ENCODE measurements at places on chromosomes 12 and 14.
A peak's percentile ranks its signal among the peaks of the same experiment; 100 is the strongest.

- DNase-seq, result no peak
These were observed 899 bp upstream of the KCNH3 start for GRCh38 chr12:49537752-49538509.

- DNase-seq, result no peak
These were observed 29.2 kb downstream of the PRKD1 start for GRCh38 chr14:29898470-29898869.

DNA sequence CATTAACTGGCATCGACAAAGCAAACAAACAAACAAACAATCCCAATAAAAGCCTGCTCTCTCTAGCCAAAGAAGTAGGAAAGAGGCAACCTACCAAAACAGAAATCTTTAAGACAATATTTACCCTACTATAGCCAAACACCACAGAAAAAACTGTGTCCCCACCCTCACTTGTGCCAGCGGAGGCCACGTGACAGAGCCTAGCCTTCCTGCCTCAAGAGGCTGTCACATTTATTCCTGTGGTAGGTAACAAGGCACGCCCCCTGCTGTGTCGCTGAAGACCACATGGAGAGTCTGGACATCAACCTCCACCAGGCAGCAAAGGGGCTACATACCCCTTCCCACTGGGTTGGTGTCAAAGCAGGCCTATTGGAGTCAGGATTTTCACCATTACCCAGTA is 148.1 kb downstream of the LMNTD1 start:
- DNase-seq, result no peak

DNA sequence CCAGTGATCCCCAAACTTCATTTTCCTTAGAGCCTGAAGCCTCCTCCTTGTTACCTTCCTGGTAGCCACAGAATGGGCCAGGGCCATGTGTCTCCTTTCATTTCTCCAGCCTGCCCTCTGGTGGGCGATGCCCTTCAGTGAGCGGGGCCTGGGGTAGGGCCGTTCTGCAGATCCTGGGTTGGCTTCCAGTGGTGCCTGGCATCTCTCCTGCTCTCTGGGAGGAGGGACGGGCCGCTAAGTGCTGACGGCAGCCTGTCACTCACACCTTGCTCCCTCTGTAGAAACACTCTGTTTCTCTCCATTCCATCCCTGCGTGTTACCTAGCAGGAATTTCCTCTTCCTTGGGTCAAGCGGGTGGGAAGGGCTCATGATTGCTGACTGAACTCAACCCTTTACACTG is 232.1 kb downstream of the CACNA1C start:
- DNase-seq, result no peak

- DNase-seq, result no peak
These were observed 91.3 kb downstream of the DUSP6 start for GRCh38 chr12:89260841-89261637.

- DNase-seq, result no peak
These were observed 37.1 kb upstream of the LTBP2 start for GRCh38 chr14:74649167-74649566.

GRCh38 chr12:47214771-47215170 is 135.0 kb upstream of the AMIGO2 start:
- no peak for DNase-seq

- DNase-seq, result no peak
These were observed at the start of gene AHNAK2 for GRCh38 chr14:104977681-104978653. AHNAK2 (minus strand) TSS chr14:104978374; CDS start chr14:104978237, 137 bp downstream.

DNA sequence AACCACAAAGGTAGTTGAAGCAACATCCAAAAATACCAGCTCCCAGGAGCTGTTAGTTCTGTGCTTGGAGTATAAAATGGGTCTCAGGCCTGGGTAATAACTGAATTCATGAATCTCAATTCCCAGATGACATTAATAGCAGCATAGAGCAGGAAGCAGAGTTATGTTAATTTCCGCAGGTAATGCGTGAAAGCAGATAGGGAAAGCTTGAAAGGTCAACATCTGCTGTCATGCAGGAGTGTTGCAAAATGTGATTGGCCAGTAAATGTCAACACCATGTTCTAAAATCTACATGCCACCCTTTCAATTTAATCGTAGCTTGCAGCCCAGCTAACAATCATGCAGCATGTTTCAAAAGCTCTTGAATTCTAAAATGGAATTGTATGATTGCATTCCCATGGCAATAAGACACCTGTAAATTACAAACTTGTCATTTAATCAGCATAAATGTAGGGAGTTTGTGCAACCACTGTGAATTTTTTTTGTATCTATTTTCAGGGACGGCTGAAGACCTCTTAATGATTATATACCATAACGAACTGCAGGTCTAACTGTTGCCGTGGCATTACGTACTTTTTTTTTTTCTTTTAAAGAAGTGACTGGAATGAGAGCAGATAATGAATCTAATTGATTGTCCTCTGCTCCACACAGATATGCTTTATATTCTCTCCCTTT is 635.8 kb upstream of the FOXG1 start:
- no peak for DNase-seq

DNA sequence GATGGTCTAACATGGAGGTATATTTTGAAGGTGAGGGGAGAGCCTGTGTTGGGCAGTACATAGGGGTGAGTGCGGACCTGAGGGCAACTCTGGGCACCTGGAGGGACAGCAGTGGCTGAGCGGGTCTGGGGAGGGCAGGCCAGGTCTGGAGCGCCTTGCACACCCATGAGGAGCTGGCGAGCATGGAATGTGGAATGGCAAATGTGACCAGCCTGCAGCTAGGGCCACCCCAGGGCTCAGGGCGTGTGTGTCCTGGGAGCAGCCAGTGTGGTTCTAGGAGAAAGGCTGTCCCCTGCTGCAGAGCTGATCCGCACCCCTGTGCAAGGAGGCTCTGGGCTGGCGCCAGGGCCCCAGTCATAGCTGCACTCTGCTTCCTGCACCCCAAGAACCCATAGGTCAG is 24.5 kb downstream of the BCL7A start:
- DNase-seq, result no peak

GRCh38 chr14:73797543-73798265 is 53.9 kb upstream of the PTGR2 start:
- DNase-seq, result no peak

- DNase-seq, result no peak
These were observed 150.3 kb upstream of the ALG10B start for GRCh38 chr12:38166225-38166624.

DNA sequence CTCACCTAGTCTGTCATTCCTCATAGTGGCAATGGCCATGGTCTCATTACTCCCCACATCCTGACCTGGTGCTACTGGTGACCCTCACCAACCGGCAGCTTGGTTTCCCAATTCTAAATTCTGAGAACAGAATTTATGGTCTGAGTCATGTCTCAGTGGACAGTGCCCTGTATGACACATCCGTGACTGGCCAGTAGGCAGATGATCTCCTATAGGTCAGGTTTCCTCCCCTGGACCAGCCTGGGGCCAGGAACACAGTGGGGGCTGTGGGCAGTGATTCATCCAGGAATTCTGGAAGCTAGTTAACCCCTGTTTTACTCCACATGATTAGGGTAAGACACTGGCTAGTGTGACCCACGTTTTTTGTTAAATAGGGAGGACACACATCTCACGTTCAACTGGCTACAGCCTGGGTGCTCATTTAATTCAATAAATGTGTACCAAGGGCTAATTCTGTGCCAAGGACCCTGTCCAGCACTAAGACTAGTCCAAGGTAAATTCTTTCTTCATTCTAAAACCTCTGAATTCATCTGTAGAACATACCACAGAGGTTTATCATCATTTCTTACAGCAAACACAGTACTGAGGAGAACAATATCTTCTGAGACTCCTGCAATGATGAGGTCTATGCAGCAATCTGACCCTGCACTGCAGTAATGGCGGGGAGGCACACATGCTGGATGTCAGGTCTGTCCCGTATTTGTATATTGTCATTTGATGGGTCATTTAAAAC is 249.6 kb upstream of the TBX3 start:
- peak; percentile 90 for DNase-seq

GRCh38 chr12:121248622-121249021 is 38.7 kb downstream of the P2RX4 start:
- DNase-seq, result no peak

DNA sequence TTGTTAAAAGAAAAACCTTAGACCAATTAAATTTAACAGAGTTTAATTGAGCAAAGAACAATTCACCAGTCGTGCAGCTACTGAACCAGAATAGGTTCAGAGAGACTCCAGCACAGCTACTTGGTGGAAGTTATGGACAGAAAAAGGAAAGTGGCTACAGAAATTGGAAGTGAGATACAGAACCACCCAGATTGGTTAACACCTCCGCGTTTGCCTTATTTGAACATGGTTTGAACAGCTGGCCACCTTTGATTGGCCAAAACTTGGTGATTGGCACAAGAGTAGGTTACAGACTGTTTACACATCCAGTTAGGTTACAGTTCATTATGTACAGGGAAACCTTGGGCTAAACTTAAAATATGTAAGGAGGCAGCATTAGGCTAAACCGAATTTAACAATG is 54.9 kb downstream of the SRGAP1 start:
- DNase-seq, result no peak

DNA sequence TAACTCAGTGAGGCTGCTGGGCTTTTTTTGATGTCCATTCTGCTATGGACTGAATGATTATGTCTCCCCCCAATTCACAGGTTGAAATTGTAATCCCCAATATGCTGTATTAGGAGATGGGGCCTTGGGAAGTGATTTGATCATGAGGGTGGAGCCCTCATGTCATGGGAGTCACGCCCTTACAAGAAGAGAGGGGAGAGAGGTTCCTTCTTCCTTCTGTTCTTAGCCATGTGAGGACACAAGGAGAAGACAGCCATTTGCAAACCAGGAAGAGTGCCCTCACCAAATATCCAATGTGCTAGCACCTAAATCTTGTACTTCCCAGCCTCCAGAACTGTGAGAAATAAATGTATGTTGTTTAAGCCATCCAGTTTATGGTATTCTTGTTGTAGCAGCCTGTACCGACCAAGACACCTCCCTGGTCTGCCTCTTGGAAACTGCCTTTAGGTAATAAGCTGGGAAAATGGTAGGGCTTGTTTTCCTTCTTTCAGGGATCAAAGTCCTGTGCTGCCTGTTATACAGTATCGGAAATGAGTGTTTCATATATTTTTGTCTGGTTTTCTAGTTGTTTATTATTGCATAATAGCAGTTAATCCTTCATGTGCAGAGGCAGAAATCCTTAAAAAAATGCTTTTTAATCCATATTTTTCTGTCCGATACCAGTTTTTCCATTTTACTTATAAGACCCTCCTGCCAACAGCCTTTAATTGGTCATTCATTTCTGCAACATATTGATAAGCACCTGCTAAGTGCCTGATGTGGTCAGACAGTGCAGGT is 16.3 kb downstream of the BORCS5 start:
- no peak for DNase-seq

DNA sequence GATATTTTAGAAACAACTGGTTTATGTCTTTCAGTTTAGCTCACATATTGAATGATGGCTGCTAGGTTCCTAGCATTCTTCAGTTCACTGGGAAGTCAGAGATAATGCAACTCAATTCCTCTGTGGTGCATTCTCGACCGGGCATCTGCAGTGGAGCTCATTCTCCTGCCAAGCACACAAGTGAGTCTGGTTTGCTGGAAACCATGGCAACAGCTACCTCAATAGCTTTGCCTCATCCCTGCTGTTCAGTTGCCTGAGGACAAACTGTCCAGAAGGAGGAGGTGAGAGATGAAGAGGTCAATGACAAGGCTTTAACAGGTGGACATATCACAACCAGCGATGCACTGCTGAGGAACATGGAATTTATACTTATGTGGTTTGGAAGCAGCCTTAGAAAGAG is 816.9 kb downstream of the AACS start:
- no peak for DNase-seq

- DNase-seq, result no peak
These were observed 118.8 kb downstream of the TPH2 start for GRCh38 chr12:72057330-72057914.

GRCh38 chr14:81396113-81396512 is 4.0 kb downstream of the STON2 start:
- DNase-seq, result peak; percentile 39

- no peak for DNase-seq
These were observed 153.7 kb downstream of the CEP128 start for GRCh38 chr14:80787876-80788275.

- no peak for DNase-seq
These were observed 9.0 kb upstream of the EAPP start for GRCh38 chr14:34548472-34548981.

DNA sequence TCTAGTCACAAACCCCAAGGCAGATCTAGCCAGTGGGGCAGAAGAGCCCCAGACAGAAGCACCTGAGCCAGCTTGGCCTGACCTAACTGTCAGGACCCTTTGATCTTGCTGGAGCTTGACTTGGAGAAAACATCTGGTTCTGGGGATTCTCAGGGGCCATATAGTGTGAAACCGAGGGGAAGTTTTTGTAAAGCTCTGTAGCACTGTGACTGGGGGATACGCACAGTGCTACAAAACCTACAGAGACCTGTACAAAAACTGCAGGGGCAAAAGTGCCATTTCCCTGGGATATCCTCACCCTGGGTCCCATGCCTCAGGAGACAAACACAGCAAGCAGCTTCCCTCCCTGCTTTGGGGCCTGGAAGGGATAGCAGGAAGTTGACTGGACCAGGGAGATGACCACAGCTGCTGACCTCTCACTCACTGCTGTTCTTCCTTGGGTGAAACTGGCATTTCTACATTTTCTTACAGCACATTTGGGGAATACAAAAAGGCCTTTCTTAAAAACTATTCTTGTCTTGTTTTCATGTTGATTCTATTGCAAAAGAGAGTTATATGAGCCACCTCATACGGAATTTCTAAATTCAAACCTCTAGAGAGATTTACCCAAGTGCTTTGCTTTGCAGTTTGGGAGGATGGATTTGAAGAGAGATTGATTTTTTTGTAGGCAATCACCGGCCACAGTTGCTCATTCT is 140.0 kb downstream of the DAD1 start:
- DNase-seq, result peak; percentile 43

DNA sequence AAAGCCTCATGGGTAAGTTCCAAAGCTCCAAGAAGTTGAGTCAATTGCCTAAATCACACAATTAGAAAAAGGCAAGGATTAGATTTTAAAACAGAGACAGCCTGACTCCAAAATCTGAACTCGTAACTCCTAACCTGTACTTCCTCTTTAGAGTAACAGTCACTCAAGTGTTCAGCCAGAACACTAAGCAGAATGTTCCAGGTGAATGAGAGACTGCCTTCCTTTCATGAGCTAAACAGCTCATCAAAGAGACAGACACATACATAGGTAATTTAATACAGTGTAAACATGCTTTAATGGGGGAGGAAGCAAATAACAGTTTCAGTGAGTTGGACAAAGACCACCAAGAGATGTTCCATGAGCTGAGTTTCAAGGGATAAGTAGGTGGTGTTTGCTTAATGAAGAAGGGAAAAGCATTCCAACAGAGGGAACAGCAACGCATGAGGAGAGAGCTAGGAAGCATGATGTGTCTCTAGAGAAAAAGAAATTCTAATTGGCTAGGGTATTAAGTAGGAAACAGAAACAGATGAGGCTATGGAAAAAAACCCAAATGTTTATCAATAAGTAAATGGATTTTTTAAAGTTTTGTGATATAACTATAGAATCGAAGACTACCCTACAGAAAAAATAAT is 403.9 kb downstream of the MED13L start:
- DNase-seq, result no peak

DNA sequence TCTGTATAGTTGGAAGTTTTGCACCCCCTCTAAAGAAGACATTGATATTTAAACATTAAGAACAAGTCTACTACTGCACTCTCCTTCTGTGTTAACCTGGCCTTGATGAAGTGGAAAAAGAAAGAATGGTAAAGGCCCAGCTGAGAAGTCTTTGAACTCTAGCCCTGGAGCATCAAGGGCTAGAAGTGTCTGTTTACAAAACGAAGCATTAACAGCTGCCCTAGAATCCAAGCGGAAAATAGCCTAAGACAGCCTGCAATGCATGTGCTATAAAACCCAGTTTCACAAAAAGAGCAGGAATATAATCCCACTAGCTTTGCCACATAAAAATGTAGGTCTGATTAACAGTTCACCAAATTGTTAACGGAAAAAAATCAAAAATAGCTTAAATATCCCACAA is 60.5 kb downstream of the NUMB start:
- no peak for DNase-seq

- no peak for DNase-seq
These were observed 110.5 kb upstream of the FUT8 start for GRCh38 chr14:65301862-65302539.

Measured in stromal cell of bone marrow (primary cell).